ENCODE measurements at places on chromosomes 5 and 9. TPM values are rescaled to one million over a fixed set of nuclear protein-coding genes. Genes with fewer than 3 reads are reported as not detected.

- H3K27ac ChIP-seq: no peak overlapping the region
- H3K27me3 ChIP-seq: no peaks in the 10 kb centered on the region
- no peak for DNase-seq
Observed at GRCh38 chr5:143506836-143507552, 103.5 kb upstream of the NR3C1 start.

The KIF20A gene
- 0.63 TPM for total RNA-seq

GRCh38 chr5:98453296-98453695 lies 320.2 kb upstream of the RGMB start:
- H3K27ac ChIP-seq: no peak overlapping the region
- H3K4me1 ChIP-seq: no peaks in the 10 kb centered on the region
- no peaks in the 10 kb centered on the region for H3K36me3 ChIP-seq

DNA sequence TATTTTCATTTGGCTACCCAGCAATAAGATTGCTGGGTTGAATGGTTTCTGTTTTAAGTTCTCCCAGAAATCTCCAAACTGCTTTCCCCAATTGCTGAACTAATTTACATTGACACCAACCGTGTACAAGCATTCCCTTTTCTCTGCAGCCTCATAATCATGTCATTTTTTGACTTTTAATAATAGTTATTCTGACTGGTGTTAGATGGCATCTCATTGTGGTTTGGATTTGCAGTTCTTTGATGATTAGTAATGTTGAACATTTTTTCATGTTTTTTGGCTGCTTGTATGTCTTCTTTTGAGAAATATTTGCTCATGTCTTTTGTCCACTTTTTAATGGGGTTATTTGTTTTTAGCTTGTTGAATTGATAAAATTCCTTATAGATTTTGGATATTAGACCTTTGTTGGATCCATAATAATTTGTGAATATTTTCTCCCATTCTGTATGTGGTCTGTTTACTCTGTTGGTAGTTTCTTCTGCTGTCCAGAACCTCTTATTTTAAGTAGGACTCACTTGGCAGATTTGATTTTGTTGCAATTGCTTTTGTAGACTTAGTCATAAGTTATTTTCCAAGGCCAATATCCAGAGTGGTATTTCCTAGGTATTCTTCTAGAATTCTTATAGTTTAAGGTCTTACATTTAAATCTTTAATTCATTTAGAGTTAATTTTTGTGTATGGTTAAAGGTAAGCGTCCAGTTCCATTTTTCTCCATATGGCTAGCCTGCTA lies 793.7 kb downstream of the BRINP1 start:
- no peak overlapping the region for H3K27ac ChIP-seq
- H3K27me3 ChIP-seq: no peaks in the 10 kb centered on the region
- no peak overlapping the region for H3K4me3 ChIP-seq
- no peaks in the 10 kb centered on the region for H3K4me1 ChIP-seq
- no peak for DNase-seq

The ACOT12 gene
- not detected for total RNA-seq

DNA sequence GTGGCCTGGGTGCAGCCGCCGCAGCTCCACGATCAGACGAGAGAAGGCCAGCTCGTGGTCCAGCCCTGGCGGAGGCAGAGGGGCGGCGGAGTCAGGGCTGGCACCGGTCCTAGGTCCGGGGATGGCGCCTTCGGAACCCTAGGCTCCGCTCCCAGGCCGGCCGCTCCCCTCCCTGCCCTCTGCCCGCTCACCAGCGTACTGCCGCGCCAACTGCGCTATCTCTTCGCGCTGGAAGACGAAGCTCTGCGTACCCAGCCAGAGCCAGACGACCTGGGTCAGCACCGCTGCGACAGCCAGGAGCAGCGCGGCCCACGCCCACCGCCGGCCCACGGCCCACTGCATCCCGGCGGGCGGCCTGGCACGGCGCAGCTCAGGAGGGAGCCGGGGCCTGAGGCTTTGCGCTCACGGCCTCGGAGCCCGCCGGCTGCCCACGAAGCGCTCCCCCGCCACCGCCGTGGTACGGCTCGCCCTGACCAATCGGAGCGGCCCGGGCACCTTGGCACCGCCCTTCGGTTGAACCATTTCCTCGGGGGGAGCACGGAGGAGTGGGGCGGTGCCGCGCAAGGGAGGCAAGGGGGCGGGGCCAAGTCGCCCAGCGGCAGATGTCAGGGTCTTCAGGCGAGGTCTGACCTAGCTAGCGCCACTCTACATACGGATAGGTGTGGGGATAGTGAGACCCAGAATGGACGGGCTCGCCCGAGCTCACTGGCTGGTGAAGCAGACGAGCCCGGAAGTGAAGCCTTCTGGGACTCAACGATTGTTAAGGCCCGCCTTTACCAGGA lies at the start of gene SIGMAR1:
Gene SIGMAR1, minus strand, starts transcription at position 432 of the 782 bp plus-strand sequence. Its CDS starts 90 bp downstream, at position 342.
- peak; percentile 95 for DNase-seq
- peak within 1 kb of the TSS; percentile 85 for H3K27ac ChIP-seq

Measured in T-cell (primary cell).